Kidney (tissue), 22 donors: ENCODE measurements at places on chromosomes 11 and 22. TPM values are rescaled to one million over a fixed set of nuclear protein-coding genes. Genes with fewer than 3 reads are reported as not detected.

Gene FXYD6
- polyA plus RNA-seq: 57.8 TPM

Gene C11orf42
- not detected for polyA plus RNA-seq

Gene LARGE2
- 29.8 TPM for polyA plus RNA-seq

Gene OR5A1
- not detected for polyA plus RNA-seq

Gene CDKN1C
- 192 TPM for polyA plus RNA-seq

Gene ARFIP2
- polyA plus RNA-seq: 62.3 TPM

GRCh38 chr11:67045314-67045713 is 11.3 kb upstream of the RHOD start:
- no peak for DNase-seq

DNA sequence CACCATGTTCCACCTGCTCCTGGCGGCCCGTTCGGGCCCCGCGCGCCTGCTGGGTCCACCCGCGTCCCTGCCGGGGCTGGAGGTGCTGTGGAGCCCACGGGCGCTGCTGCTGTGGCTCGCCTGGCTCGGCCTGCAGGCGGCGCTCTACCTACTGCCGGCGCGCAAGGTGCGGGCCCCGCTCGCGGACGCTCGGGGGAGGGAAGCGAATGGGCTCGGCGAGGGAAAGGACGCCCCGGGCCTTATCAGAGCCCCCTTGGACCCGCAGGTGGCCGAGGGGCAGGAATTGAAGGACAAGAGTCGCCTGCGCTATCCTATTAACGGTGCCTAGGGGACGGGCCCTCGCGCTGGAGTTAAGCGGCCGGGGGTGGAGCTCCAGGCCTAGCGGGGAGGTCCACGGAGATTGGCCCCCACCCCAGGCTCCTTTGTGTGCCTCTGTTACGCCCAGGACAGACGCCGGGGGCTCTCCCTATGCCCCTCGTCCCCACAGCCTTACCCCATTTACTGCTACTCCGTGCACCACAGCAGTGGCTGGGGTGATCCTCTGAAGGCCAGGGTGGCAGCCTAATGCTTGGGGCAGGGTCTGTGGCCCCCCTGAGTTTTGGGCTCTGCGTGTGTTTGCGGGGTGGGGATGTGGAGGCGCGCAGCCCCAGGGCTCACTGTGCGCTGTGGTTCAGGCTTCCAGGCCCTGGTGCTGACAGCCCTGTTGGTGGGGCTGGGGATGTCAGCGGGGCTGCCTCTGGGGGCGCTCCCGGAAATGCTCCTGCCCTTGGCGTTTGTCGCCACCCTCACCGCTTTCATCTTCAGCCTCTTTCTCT is 1.1 kb downstream of the TM7SF2 start:
- peak; percentile 72 for DNase-seq

DNA sequence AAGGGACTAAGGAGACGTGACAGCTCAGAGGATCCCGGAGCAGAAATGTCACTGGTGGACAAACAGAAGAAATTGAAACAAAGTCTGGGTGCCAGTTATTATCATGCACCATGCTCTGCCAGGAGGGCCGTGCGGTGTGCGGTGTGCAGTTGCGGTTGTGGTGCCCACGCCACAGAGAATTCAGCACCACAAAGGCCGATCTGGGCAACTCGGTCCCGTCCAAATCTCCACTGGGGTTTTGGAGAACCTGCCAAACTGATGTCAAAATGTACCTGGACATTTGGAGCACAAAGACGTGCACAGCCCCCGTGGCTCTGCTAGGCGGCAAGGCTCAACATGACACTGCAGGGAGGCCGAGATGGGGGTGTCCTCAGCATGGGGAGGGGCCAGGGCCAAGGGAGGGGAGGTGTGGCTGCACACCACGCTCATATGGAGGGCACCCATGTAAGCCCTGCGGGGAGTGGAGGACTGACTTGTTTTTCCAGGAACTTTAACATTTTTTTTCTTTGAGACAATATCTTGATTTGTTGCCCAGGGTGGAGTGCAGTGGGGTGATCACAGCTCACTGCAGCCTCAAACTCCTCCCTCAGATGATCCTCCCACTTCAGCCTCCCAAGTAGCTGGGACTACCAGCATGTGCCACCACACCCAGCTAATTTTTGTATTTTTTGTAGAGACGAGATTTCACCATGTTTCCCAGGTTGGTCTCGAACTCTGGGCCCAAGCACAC is 39.4 kb downstream of the GNB1L start:
- DNase-seq: no peak

- no peak for DNase-seq
These were observed 745.0 kb downstream of the NTM start for GRCh38 chr11:132115454-132115853.

- peak; percentile 66 for DNase-seq
These were observed 581 bp upstream of the EIF3L start for GRCh38 chr22:37848587-37849088.

GRCh38 chr22:24104307-24105012 is 76.8 kb upstream of the SUSD2 start:
- DNase-seq: no peak

DNA sequence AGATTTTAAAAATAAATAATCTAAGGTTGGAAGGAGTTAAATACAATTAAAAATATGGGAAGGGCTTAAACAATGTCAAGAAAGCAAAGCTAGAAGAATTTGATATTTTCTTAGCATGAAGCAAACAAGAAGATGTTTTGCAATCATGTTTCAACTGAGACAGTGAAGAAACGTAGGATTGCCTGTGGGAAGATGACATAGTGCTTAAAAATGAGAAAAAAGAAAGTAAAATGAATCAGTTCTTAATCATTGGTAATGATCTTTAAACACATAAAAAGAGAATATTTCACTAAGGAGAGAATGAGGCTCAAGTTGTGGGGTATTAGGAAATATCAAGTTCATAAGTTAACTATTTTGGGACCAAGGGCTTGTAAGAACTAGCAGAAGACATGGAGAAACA is 855.0 kb downstream of the METTL15 start:
- DNase-seq: no peak

DNA sequence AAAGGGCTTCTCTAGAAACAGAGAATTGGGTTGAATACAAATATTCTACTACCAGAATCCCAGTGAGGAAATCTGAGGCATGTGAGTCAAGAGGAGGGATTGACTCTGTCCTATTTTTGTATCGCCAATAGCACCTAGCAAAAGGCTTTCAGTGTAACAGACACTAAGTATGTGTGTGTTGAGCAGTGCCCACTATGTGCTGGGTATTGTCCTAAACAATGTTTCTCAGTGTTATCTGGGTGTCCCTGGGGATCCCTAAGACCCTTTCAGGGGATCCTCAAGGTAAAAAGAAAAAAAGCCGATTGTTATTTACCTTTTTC is 21.0 kb upstream of the RBFOX2 start:
- DNase-seq: no peak

DNA sequence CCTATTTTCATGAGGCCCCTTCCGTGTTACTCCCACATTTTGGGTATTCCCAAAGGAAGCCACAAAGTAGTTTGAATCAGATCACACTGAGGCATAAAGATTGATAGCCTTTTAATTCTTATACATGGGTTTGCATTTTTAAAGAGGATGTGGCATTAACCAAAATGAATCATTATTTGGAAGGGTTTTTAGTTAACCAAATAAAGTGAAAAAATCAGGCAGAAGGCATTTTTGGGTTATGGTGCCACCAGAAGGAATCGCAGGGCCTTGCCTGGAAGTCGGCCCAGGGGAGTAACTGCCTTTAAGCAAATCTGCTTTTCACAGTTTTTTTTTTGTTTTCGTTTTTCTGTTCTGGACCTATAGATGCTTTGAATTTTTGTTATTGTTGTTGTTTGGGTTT is 55.4 kb downstream of the HSD17B12 start:
- peak; percentile 5 for DNase-seq

- DNase-seq: no peak
These were observed 4.9 kb downstream of the PLXNB2 start for GRCh38 chr22:50302564-50302963.

DNA sequence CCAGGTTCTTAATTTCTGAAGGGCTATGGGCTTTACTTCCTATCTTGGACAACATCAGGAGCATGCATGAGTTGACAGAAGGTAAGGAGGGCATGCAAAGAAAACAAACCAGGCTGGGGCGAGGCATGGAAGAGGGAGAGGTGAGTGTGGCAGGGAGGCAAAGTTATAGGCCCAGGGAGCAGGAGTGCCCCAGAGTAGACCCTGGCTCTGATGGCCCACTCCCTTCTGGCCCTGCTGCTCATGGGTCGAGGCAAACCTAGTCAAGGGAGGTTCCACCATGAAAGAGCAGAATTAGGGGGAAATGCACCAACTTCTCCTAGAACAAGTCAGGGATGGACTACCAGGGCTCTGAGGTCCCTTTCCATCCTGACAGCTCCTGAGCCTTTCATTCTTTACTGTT is 10.2 kb downstream of the CHRNA10 start:
- DNase-seq: no peak

DNA sequence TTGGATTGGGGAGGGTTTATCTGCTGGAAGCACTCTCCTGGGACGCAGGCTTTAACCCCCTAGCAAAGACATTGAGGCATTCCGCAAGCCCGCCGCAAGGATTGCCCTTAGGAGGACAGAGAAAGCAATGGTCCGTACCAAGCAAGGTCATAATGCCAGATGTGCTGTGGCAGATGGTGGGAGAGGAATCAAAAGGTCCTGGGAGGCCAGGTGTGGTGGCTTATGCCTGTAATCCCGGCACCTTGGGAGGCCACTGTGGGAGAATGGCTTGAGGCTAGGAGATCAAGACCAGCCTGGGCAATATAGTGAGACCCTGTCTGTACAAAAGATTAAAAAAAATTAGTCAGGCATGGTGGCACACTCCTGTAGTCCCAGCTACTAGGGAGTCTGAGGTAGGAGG is 12.4 kb upstream of the PRAME start:
- no peak for DNase-seq

GRCh38 chr11:8019314-8020243 is 32.4 kb downstream of the EIF3F start:
- DNase-seq: peak; percentile 38
